HAP-1 (cell line): ENCODE measurements at places on chromosomes 4 and X.

DNA sequence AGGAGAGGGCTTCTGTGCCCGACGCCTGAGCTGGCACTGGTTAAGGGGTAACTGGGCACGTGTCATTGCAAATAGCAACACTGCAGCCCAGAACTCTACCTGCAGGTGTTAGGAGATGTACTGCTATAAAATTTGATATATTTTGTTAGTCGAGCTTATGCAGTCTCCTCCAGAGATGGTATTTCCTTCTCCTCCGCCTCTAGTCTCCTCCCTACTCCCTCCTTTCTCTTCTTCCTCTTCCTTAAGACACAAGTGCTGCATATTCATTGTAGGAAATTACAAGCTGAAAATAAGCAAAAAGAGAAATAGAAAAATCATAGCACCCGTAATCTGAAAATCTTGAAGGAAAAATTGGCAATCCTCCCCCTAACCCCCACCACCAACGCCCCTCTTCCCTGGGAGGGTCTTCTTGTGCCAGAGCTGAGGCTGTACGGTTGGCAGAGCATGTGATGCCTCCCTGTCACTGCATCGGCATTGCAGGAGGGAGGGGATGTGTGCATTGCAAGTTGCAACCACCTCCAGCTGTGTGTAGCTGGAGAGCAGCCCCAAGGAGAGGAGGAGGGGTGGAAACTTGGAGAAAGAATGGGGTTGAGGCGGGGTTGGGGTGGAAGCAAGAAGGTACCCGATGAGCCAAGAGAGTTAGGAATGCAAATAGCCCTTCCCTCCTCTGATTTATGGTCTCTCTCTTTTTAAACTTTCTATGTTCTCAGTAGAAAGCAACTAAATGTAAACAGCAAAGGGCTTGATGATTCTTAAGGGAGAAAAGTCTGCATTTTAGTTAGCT lies 48.3 kb upstream of the MND1 start:
- no peak for DNase-seq

DNA sequence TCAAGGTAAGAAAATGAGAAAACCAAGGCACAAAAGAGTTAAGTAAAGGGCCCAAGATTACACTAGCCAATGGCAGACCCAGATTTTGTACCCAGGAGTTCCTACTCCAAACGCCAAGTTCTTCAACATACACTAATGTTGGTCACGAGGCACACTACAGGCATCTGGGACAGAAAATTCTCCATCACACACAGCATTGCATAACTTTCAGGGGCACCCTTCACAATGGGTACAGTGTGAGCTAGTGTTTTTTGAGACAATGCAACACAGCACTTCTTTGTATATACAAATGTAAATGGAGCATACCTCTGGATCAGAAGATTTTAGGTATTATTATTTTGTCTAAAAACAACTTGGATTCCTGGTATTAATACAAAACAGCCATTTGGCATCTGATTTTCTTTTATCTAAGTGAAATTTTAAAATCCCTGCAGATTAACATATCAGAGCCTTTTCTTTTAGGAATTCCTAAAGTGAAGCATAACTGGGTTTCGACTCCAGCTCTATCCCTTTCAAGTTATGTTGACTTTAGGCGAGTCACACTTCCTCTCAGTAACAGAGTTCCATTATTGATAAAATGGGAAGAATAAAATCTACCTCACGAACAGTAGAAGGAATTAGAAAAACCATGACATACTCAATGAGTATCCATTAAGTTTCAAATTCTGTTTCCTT lies 41.1 kb downstream of the ADGRA3 start:
- DNase-seq = peak; percentile 83

DNA sequence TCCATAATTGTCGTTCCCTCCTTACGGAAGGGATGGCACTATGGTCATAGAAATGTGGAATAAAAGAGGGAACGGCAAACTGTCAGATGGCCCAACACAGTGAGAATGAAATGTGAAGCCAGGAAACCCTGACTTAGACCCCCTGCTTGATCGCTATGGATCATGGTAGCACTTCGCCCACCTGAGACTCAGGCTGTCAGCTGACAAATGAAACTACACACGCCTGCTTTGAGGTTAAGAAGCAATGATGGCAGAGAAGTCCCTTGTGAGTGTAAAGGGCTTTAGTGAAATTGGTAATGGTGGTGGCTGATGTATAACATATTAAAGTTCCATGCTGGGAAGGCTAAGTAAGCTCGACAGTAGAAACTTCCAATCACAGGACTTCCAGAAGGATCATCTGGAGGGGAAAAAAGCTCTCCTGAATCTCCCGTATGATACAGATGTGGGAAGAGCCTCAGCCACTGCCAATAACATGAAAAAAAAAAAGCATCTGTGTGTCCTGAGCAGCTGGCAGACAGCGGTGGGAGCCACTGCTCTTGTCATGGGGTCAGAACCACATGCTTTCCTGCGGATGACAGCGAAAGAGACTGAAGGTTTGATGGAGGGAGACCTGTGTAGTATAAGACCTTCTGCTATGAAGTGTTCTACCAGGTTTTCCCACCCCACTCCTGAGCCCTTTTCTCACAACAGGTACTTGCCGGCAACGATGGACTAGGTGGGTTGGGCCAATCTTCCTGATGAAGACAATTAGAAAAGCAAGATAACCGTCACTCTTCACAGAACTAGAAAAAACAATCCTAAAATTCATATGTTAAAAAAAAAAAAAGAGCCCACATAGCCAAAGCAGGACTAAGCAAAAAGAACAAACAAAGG lies 107.6 kb downstream of the AFAP1 start:
- no peak for DNase-seq

- no peak for DNase-seq
Measured at GRCh38 chrX:38166478-38167083, 54.1 kb downstream of the SRPX start.

DNA sequence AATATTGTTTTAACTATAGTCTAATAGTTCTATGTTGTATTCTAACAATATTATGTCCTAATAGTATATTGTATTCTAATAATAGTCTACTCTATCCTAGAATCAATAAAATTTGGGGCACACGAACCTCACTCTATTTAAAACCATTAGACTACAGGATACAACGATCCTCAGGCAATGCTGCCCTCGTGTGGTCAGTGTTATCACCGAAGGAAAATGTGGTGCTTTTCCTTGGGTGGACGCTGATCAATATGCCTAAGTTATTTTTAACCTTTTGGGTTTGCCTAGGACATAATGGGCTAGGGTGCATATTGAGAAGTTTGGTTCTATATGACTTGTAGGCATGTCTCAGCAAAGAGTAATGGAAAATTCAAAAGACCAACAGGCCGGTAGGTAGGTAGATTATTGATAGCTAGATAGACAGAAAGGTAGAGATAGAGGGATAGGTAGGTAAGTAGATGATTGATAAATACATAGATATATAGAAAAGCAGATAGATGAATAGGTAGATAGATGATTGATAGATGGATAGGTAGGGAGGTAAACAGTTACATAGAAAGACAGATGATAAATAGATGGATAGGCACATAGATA lies 75.1 kb downstream of the PRKX start:
- DNase-seq = peak; percentile 72

- no peak for DNase-seq
Measured at GRCh38 chrX:119230850-119231249, 5.2 kb upstream of the PGRMC1 start.

GRCh38 chr4:174437749-174438148 lies 84.5 kb downstream of the HPGD start:
- no peak for DNase-seq

DNA sequence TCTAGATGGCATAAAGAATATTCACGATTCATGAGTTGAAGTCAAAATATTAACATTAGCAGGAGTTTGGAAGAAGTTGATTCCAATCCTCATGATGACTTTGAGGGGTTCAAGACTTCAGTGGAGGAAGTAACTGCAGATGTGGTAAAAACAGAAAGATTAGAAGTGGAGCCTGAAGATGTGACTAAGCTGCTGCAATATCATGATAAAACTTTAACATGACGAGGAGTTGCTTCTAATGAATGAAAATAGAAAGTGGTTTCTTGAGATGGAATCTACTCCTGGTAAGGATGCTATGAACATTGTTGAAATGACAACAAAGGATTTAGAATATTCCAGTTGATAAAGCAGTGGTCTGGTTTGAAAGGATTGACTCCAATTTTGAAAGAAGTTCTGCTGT lies 70.1 kb upstream of the TMLHE start:
- no peak for DNase-seq

GRCh38 chrX:10167573-10167972 lies 10.8 kb downstream of the CLCN4 start:
- DNase-seq = no peak

- no peak for DNase-seq
Measured at GRCh38 chrX:13428053-13428786, 108.4 kb upstream of the ATXN3L start.

GRCh38 chrX:154350429-154351182 lies 23.8 kb downstream of the FLNA start:
- no peak for DNase-seq

DNA sequence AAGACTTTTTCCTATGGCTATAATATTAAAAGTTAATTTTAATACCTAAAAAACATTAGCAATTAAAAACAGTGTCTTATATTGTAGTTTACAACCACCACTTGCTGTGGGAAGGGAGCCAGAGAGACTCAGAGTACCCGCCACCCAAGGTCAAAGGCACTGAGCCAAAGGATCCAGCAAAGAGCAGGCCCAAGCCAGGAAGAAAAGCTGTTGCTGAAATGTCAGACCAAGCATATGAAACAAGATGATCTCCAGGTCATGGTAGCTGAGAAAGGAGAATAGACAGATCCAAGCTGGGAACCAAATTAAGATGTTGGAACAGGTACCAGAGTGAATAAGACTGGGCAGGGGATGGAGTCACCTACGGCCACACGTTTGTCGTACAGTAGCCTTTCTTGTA lies 18.8 kb upstream of the ATOH1 start:
- no peak for DNase-seq

- DNase-seq = peak; percentile 17
Measured at GRCh38 chr4:97720869-97721432, 422.3 kb downstream of the STPG2 start.

DNA sequence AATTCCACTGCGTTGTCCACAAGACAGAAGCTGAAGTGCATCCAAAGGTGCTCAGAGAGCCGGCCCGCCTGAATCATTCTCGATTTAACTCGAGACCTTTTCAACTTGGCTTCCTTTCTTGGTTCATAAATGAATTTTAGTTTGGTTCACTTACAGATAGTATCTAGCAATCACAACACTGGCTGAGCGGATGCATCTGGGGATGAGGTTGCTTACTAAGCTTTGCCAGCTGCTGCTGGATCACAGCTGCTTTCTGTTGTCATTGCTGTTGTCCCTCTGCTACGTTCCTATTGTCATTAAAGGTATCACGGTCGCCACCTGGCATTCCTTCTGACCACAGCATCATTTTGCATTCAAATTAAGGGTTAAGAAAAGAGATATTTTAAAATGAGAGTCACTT lies 115.5 kb downstream of the NFKB1 start:
- no peak for DNase-seq

DNA sequence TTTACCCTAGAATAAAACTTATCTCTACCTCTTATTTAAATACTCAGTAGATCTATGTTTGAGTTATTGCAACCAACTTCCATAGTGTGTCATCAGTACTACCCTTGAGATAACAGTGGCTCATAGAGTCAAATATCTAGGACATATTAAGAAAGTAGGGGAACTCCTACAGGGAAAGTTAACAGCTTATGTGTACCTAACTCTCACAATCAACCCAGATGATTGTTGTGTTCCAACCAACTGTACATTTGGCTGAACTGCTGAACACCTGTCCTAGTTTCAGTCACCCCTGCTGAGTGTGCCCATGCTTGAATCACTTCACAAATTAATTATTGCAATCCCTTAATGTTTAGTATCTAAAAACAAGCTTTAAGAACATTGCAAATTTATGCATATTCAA lies 244.2 kb upstream of the GRID2 start:
- no peak for DNase-seq

DNA sequence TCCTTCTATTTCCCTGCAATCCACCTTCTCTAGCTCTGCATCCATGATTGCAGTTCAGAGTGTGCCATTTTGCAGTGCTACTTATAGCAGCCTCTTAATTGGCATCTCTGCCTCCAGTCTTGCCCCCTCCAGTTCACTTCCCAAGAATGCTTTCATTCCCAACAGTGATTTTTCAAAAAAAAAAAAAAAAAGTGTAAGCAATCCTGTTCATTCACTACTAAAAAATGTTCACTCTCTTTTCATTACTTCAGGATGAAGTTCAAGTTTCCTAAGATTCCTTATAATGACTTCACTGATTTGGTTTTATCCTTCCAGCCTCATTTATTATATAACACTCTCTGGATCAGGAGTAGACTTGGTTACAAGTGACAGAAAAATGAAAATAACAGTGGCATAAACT lies 124.7 kb upstream of the LNX1 start:
- no peak for DNase-seq

DNA sequence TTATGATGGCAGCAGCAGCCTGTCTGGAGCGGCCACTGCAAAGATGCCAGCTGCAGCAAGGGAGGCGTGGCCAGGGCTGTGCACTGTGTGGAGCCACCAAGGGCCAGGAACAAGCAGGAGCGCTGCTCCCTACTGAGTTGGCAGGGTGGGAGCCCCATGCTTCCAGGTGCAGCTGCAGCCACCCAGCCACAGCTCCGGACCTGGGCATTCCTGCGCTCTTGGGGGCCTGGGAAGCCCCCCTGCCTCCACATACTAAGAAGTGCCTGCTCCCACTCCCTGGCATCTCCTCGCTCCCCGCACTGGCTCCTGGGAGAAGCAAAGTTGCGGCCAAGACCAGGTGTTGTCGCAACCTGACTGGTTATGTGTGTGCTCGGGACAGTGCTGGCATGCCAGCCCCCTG lies 619.8 kb downstream of the DMD start:
- DNase-seq = no peak

GRCh38 chr4:98573791-98574190 lies 84.6 kb downstream of the TSPAN5 start:
- DNase-seq = peak; percentile 8

- DNase-seq = no peak
Measured at GRCh38 chr4:101331017-101331416, 16.3 kb downstream of the PPP3CA start.

DNA sequence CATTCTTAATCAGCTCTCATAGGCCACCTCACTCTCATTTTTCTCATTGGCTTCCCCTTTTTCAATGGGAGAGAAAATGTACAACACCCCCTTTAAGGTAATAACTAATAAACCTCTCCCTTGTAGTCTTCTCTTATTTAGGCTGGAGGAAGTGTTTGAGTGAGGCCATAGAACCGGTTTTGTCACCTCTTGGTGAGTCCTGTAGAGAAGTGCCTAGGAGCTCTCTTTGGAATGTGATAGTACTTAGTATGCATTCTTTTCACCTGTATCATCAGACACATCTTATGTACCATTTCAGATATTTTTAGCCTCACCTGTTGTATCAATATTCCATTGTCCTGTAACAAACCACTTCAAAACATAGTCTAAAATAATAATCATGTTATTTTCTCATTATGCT lies 3.5 kb upstream of the TAB3 start:
- no peak for DNase-seq

DNA sequence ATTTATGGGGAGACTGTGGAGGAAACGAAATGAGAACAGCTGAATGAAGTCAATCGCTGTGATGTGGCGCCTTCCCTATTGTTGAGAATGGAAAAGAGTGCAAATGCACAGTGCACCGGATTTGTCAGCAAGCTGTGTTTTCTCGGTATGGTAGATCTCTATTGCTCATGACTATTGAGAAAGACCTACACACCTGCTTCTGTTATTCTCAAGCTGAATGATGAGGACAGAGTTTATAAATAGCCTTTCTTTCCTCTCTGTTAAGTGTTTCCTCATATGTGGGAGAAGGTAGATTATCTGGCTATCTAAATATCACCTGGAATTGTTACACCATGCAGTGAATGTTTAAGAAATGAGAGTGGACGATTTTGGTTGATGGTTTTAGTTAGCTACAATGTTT lies 650.7 kb downstream of the IL1RAPL1 start:
- no peak for DNase-seq
